ENCODE measurements at places on chromosomes 13 and 19. TPM values are rescaled to one million over a fixed set of nuclear protein-coding genes. Genes with fewer than 3 reads are reported as not detected.

WDR87 gene
- polyA plus RNA-seq: not detected

DNA sequence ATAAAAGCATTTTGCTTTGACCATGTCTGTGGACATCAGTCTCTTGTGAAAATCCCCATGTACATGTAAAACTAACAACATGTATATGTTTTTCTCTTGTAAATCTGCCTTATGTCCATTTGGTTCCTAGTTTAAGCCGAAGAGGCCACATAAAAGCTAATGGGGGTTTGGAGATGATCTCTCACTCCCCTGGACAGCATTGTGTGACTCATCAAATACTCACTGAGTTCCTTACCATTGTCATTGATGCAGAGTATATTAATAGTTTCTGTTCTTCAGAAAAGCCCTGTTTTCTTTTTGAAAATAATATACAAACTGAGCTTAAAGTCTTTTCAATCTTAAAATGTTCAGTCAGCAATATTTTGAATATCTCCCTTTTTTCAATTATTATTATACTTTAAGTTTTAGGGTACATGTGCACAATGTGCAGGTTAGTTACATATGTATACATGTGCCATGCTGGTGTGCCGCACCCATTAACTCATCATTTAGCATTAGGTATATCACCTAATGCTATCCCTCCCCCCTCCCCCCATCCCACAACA is 536.7 kb upstream of the HTR2A start:
- no peak for DNase-seq

DNA sequence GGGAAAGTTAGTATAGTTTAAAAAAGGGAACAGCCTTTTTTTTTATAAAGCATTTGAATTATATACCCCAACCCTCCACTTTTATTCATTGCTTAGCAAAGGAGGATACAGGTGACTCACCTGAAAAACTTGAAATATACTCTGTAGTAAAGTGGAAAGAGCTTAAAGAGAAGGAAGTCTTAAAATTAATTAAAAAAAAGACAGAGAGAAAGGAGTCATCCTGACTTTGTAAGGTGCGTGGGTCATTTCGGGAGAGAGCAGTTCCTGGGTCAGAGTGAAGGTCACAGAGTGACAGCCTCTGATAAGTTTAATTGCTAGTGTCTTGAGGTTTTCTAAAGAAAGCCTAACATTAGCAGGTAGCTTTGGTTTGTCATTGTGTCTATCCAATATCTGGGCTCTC is 310.3 kb downstream of the KLF5 start:
- no peak for DNase-seq

DNA sequence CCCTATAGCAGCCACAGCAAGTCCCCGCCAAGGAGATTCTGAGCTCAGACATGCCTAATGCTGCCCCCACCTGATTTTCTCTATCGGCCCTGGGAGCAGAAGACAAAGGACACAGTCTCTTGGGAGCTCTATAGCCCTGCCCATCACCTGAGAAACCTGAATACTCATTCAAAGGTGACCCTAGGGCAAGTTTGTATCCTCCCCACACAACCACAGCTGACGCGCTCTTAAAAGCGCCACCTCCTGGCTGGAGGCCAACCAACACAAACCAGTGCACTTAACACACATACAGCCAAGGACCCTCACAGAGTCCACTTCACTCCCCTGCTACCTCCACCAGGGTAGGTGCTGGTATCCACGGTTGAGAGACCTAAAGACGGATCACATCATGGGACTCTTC is 8.8 kb upstream of the IGFL4 start:
- DNase-seq: no peak

DNA sequence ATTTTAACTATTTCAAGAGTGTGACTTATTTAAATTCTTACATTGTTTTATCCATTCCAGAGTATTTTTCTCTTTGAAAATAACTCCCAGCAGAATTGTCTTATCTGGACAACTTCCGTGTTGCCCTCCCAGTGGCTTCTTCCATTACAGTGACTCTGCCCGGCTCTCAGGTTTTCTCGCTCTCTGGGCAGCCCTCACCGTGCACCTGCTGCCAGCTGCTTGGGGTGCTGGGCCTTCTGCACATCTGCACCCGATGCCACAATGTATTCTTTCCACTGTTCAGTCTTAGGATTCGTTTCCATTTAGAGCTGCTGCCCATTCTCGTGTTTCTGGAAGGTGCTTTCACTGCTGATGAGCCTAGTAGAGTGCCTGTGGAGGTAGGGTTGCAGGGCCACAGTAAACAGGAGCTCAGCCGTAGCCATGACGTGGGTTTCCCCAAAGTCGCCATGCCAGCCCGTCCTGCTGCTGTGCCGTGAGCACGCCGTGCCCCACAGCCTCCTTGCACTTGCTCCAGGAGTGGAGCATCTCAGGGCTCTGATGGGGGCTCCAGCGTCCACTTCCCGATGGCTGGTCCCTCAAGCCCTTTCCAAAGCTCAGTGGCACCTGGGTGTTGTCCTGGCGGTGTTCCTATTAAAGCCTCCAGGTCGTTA is 46.1 kb upstream of the DCUN1D2 start:
- no peak for DNase-seq

GRCh38 chr13:29105779-29106178 is 285.6 kb downstream of the MTUS2 start:
- DNase-seq: no peak

- DNase-seq: no peak
These were observed 84.1 kb upstream of the ABCC4 start for GRCh38 chr13:95385373-95385772.

ZNF528 gene
- 14.6 TPM for polyA plus RNA-seq

GRCh38 chr19:45142726-45143110 is 18.1 kb downstream of the NKPD1 start:
- DNase-seq: no peak

DNA sequence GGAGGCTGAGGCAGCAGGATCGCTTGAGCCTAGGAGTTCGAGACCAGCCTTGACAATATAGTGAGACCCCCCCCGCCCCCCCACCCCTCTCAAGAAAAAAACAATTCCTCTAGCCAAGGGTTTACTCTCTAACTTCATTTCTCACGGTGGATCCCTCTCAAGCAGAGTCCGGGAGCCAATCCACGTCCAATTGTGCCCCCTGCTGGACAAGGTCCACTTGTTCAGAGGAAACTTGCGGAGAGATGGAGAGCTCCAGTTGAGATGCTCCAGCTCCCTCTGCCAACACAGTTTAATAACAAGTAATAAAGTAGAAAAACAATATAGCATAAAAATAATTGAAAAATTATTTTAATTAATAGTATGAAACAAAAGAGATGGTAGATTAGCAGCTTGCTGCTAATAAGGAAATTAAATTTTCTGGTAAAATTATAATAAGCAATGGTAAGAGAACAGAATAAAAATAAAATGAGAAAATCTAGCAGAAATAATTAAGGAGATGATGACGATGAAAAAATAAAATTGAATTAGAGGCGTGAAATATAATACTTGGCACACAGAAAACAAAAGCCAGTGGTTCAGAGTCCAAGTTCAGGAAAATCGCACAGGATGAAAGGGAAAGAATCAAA is 14.5 kb upstream of the SIGLEC14 start:
- peak; percentile 70 for DNase-seq

ZNF382 gene
- polyA plus RNA-seq: 5.4 TPM

DNA sequence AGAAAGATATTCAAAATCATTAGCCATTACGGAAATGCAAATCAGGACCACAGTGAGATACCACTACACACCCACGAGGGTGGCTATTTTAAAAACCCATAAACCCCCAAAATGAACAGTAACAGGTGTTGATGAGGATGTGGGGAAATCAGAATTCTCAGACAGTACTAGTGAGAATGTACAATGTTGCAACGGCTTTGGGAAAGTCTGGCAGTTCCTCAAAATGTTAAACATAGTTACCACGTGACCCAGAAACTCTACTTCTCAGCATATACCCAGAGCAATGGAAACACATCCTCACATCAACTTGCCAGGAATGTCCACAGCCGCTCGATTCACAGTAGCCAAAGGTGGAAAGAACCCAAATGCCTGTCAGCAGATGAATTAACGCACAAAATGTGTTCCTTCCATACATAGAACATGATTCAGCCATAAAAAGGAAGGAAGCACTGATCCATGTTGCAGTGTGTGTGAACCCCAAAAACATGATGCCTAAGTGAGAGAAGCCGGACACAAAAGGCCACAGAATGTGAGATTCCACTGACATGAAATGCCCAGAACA is 7.0 kb downstream of the PLVAP start:
- DNase-seq: no peak

KLK10 gene
- 0.33 TPM for polyA plus RNA-seq

ADGRE1 gene
- polyA plus RNA-seq: 0.12 TPM

GRCh38 chr13:92896842-92897241 is 329.8 kb upstream of the GPC6 start:
- no peak for DNase-seq

GRCh38 chr19:44939668-44940067 is 2.4 kb upstream of the APOC4 start:
- no peak for DNase-seq

Data from heart left ventricle (tissue), 16 donors.